ENCODE measurements at places on chromosomes 5 and 9.

DNA sequence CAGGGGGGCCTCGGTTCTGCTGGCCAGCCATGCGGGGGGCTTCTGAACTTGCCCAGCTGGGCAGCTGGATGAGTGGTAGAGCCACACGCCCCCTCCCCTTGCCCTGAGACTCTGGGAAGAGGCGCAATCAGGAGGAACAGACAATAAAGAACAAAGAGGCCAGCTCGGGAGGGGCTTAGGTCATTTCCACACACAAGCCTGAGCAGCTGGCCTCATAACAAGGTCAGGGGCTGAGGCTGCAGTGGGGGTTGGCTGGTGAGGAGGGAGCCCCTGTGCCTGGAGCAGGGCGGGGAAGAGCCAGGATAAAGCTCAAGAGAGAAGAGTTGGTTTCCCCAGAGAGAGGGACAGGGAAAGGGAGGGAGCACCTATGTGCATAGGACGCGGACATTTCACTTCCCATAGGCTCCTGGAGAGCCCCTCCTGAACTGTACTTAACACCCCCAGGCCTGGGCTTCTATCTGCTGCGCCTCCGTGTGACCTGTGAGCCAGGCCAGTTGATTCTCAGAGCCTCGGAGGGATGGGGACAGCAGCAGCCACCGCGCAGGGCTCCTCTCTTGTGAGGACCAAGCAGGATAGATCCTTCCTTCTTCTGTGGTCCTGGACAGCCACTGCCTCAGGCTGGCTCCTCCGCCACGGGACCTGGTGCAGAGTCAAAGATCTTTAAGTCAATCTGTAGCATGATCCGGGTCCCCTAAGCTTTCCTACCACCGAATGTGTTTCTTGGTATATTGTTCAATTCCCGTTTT lies 75.3 kb upstream of the GGTA1 start:
- DNase-seq = no peak

GRCh38 chr9:131703697-131704096 lies 36.2 kb downstream of the RAPGEF1 start:
- DNase-seq = no peak

DNA sequence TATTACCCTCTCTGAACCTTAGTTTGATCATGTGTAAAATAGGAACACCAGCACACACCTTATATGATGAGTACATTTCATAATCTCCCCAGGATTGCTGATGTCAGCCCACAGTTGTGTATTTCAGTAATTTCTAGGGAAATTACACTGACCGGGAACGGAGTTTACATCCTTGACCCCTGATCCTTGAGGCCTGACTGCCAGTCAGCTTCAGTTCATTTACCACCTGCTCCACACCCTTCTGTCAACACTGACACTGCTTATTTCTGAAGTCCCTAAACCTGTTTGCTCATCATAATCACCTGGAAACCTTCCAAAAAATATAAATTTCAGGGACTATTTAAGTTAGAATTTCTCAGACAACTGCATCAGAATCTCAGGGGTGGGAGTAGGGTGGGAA lies 55.3 kb downstream of the ZNF622 start:
- DNase-seq = no peak

DNA sequence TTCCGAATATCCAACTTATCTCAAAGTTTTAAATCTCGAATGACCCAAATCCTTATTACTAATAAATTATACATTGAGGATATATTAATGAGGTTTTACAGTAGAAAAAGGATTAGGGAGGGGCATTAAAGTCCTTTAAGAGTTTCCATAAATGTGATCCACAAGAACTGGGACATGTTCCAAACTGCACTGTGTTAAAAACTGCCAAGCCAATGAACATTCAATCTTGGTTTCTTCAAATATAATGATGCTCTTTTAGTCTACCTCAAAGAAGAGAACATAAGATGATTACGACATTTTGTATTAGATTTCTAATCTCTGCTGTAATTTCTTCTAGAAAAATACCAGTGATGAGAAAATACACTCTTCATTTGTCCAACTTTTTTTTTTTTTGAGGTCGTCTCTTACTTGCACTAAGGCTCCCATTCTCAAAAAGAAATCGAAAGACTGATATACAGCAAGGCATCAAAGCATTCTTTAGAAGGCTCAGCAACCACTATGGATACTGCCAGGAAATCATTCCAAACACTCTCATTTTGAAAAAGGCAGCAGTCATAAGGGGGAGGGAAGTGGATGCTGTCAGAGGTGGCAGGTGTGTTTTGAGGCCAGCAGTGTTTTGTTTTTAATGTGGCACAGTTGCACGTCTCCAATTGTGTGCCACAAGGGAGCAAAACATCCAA lies 1.7 kb downstream of the PTAR1 start:
- DNase-seq = no peak

DNA sequence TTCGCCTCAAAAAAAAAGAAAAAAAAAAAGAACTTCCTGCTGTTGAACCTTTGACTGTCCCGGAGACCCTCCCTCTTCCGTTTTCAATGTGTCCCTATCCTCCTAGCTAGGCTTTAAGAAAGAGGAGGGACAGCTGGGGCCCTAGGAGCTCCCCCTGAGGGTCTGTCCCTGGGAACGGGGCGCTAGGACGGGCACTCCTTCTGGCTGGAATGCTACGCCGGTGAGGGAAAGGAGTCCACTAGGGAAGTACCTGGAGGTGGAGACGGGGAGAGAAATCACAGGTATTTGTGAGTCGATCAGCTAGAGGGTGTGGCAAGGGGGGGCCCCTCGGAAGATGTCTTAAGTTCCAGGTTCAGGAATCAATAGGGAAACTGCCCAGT lies 4.6 kb downstream of the SIT1 start:
- no peak for DNase-seq

- no peak for DNase-seq
Observed at GRCh38 chr5:111385051-111385450, 127.3 kb downstream of the STARD4 start.

DNA sequence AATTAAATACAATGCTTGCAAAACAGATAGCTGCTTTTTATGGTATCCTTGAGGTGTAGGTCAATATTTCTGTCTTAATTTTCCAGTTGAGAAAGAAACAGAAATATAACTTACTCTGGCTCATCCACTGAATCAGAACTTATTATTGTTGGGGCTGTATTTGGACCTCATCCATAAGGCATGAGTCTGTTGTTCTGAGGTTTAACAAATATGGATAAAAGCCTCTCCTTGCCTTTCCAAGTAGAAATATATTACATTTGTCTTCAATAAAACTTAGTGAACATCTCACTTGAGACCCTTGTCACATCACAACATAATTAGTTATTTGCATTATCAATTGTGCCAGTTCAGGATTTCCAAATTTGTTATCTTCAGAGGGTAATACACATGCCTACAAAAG lies 525.8 kb downstream of the AGTPBP1 start:
- DNase-seq = peak; percentile 33

- no peak for DNase-seq
Observed at GRCh38 chr9:71145179-71145578, 23.8 kb upstream of the TRPM3 start.

DNA sequence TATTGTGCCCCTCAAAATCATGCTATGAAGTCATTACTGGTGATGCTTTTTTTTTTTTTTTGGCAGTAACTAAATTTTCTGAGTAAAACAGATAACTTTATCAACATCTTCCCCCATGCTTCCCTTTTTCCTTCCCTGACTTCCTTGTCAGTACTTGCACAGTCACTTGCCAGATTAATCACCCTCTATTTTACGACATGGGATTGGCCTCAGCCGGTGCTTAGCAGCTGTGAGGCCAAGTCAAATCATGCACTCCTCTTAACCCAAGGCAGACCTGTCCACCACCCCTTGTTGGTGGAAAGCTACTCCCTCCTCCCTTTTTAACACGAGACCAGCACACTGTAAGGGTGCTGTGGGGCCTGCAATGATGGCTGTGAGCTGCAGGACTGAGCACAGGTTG lies 118.0 kb upstream of the OTULINL start:
- DNase-seq = peak; percentile 65

GRCh38 chr5:178267876-178268275 lies 35.3 kb upstream of the PHYKPL start:
- no peak for DNase-seq
